Esophagus mucosa (tissue), 1 donor: ENCODE measurements at places on chromosomes 3 and 15.

DNA sequence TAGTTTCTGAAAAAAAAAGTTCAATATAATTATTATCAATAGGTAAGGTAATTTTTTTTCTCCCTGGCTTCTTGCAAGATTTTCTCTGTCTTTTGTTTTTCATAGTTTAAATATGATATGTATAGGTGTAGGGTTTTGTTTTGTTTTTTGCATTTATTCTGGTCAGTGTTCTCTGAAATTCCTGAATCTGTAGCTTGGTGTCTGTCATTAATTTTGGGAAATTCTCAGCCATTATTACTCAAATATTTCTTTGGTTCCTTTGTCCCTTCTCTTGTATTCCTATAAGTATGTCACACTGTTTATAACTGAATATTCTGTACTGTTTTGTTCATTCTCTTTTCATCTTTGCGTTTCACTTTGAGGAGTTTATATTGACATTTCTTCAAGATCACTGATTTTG, 22.1 kb downstream of the IQCH start:
- ATAC-seq: no peak

DNA sequence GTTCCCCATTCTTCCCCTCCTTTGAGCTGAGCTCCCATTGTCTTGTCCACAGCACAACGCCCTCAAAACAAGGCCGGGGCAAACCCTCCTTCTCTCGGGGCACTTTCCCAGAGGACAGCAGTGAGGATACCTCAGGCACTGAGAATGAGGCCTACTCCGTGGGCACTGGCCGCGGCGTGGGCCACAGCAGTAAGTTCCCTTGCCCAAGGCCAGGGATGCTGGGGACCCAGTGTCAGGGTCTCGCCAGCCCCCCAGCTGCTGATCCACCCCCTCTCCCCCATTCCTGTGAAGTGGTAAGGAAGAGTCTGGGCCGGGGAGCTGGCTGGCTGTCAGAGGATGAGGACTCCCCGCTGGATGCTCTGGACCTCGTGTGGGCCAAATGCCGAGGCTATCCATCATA, 4.2 kb upstream of the OGG1 start:
- ATAC-seq: no peak

- ATAC-seq: no peak
Observed at GRCh38 chr3:147099076-147099475, 307.3 kb downstream of the ZIC4 start.

GRCh38 chr3:148389916-148390315, 307.8 kb upstream of the AGTR1 start:
- no peak for ATAC-seq

- no peak for ATAC-seq
Observed at GRCh38 chr3:43629257-43629656, 7.4 kb upstream of the ANO10 start.

DNA sequence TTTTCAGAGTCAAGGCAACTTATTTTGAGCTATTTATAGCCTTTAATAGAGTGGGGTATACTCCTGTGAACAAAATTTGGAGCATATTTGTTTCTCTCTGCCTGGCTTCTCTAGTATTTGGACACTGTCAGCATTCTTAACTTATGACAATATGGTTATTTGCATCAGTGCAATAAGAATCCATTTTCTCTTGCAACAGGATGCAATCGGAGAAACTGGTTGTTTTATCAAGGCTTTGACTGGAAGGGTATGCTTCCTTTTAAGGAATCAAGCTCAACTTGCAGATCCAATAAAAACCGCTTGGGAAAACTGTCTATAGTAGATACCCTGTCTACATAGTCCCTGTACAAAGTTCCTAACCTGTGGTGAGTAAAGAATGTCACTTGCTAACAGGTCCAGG, 106.7 kb downstream of the DPH6 start:
- ATAC-seq: no peak

DNA sequence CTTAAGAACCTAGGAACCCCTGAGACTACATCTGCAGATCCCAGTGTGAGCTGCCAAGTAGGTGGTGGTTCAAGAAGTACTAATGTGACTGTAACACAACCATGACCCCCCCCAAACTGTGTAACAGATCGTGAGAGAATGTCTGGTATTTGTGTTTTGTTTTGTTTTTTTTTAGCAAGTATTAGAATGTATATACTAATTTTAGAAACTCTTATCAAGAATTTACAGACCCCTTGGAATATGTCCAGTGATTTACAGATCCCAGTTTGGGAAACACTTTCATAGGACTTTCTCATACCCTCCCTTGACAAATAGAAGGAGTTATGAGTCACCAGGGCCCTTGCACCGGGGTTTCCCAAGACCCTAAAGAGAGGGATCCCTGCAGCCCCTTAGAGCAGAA, 79.8 kb downstream of the SEMA5B start:
- no peak for ATAC-seq

DNA sequence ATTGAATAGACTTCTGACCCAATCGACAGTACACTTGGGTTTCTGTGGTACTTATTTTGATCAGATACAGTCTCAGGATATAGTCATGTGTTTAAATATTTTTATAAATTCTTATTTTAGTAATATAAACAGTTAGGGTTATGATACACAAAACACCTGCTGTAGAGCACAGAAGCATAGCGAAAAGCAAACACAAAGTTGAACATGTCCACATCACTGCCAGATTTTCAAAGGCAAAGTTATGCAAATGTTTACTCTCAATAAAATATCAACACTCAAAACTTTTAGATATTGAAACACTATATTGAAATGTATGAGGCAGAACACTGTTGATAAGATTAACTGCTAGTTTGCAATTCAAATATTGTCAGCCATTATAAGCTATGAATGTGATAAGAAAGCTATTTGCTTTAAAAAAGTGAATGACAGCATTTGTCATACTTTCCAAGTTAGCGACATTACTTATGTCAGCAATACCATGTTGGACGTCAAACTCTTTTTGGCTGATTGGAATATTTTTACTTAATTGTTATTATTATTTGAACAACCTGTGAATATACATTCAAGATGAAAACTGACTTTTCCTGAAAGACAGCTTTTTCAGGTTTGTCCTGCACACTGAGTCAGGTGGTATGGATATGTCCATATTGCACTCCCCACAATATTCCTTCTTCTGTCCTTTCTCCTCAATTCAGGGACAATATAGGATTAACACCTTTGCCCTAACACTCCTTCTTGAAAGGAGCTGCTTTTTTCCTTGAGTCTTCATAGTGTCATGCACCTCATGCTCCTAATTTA, 367.1 kb downstream of the EPHA3 start:
- ATAC-seq: no peak

- ATAC-seq: no peak
Observed at GRCh38 chr3:62556121-62556815, 182.9 kb upstream of the FEZF2 start.

DNA sequence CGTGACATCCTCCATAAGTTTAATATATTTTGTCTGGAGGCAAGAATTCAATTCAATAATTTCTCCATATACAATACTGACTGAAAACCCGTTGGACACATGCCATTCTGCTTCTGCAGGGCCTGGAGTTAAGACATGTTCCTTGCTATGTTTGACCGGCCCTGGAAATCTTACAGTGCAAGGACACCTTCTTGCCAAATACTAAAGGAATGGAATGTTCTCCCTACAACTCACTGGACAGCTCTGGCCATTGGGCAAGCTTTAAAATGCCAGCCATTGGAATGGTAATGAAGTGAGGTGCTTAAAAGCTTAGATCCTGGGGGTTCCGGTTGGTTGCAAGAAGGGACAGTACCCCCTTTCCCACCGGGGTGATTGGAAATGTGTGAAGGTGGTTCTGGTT, 329.8 kb upstream of the PROK2 start:
- no peak for ATAC-seq

- ATAC-seq: no peak
Observed at GRCh38 chr3:21729888-21730459, 21.0 kb downstream of the ZNF385D start.

- no peak for ATAC-seq
Observed at GRCh38 chr15:45399381-45400212, 21.3 kb upstream of the GATM start.

- no peak for ATAC-seq
Observed at GRCh38 chr3:35678643-35679161, 39.4 kb downstream of the ARPP21 start.

DNA sequence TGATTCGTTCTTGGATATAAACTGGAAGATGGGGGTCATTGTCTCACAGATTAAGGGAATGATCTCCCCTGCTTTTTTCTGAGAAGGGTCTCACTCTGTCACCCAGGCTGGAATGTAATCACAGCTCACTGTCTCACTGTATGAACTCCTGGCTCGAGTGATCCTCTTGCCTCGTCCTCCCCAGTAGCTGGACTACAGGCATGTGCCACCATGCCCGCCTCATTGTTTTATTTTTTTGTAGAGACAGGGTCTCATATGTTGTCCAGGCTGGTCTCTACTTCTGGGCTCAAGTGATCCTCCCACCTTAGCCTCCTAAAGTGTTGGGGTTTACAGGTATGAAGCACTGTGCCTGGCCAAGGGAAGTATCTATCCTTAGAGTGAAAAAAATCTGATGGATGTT, 5.4 kb downstream of the OXSR1 start:
- no peak for ATAC-seq
